ENCODE measurements at places on chromosomes 5 and 9.
A peak's percentile ranks its signal among the peaks of the same experiment; 100 is the strongest.

- DNase-seq = no peak
Measured at GRCh38 chr9:71928376-71928775, 16.9 kb downstream of the C9orf85 start.

DNA sequence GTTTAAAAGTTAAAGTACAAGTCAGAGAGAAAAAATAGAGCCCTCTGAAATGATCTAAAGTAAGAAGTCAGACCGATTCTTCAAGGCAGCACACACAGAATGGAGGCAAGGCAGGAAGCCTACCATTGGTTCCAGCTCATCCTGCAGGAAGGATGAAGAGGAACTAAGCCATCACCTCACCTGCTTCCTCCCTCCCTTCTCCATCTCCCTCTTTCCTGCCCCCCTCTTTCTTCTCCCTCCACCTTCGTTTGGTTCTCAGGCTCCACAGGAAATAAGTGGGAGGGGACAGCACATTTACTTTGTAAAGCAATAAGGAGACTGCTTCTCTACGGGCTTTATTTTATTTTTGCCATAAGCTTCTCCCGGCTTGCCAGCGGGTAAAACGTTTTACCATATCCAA, 213.4 kb downstream of the TRIM32 start:
- DNase-seq = no peak

- no peak for DNase-seq
Measured at GRCh38 chr9:136803551-136804508, 3.9 kb upstream of the RABL6 start.

DNA sequence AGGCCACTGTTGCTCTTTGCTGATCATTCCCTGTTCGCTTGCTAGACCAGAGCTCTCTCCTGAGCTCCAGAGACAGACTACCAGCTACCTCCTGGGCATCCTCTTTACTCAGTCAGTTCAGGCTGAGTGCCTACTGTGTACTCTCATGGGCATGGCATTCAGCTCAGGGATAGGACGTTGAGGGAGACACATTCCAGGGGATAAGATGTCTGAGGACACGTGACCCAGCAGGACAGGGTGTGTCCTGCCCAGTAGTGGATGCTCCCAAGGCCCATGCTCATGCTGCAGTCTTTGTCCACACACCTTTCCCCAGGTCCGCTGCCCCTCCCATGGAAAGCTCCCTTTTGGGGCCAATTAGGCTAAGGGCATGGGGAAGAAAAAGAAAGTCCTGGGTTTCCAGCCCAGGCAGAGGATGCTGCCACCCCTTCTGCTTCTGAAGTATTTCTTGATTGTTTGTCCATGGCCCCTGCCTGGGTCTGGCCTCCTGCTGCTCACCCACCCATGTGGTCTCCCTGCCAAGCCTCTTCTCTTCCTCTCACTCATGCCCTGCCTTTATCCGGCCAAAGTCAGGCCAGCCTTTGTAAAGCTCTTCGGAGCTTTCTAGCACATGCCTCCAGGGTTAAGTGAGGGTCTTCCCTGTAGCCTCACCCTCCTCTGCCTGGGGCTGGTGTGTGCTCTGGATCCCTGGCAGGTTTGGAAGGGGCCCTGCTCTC, 60.5 kb upstream of the PITX1 start:
- no peak for DNase-seq

DNA sequence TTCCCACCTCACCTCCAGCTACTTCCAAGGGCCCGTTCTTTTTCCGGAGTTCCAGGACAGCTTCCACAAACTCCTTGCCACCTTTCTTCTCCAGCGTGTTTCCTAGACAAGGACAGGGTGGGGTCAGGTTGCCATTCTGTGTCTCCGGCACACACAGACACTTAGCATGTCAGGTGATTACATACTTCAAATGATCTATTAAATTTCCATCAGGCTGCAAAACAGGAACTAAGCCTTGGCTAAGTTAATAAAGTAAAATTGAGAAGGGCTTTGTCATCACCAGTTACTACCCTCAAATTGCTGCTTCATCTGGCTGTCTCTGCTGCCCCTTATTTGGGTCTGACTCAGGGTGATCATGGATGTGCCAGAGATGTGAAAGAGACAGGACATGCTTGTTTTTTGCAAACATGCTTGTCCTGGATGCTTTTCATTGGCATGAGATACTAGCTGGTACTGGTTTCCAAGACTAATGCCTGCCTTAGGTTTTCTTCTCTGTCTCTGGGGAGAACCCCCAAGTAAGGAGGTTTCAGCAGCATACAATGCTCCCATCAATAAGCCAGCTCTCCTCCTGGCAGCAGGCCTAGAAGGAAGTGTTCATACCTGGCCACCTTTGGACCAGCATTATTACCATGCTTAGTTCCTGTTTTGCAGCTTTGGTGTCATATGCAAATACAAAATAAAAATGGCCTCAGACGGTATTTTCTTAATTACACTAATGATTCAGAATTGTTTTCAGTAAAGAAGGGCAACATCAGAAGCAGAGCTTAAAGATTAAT, 52.9 kb downstream of the MACROH2A1 start:
- no peak for DNase-seq

DNA sequence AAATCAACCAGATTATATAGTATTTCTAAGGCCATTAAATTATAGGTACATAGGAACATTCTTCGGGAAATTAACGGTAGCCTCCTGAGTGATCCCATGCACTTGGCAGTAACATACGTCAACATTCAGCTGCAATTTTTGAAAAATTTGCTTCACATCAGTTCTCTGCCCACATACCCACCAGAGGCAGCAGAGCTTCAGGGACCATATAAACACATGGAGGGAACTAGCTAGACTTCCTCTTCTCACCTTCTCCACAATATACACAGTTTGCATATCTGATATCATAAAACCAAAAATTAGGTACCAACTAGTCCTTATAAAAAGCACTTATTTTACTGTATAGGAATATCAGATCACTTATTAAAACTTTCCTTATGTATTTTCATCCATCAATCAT, 4.8 kb downstream of the PSIP1 start:
- DNase-seq = no peak

DNA sequence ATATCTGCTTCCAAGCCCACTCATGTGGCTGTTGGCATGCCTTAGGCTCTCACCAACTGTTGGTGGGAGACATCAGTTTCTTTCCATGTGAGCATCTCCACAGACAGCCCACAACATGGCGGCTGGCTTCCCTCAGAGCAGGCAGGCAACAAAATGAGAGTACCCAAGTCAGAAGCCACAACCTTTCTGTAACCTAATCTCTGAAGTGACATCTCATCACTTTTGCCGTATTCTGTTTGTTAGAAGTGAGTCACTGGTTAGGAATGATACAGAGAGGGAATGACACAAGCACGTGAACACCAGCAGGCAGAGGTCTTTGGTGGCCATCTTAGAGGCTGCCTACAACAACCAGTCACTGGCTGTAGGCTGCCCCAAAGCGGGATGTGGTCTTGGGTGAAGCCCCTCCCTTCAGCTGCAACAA, 88.6 kb upstream of the RASGRF2 start:
- peak; percentile 14 for DNase-seq

- no peak for DNase-seq
Measured at GRCh38 chr9:134605351-134605965, 36.1 kb upstream of the COL5A1 start.

GRCh38 chr5:52392321-52392720, 395.4 kb upstream of the ITGA1 start:
- DNase-seq = no peak

DNA sequence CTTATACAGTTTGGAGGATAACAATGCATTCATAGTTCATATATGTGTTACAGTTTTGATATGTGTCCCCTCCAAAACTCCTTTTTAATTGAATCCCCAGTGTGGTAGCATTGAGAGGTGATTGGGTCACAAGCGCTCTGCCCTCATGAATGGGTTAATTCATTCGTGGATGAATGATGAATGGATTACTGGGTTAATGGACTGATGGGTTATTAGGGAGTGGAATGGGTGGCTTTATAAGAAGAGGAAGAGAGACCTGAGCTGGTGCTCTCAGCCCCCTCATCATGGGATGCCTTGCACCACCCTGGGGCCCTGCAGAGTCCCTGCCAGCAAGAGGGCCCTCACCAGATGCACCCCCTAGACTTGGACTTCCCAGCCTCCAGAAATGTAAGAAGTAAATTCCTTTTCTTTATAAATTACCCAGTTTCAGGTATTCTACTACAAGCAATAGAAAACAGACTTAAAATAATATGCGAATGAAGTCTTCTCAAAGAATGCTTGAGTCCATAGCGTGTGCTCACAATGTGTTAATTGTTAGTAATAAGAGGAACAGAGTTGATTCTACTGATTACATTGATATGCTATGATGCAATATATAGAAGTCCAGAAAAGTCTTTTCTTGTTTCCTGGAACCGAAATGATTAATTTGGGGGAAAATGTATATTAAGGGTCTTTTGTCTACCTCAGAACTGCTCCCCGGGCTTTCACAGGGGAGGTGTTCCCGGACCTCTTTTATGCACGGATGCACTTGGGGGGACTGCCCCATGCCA, 190.2 kb downstream of the ERCC6L2 start:
- no peak for DNase-seq

DNA sequence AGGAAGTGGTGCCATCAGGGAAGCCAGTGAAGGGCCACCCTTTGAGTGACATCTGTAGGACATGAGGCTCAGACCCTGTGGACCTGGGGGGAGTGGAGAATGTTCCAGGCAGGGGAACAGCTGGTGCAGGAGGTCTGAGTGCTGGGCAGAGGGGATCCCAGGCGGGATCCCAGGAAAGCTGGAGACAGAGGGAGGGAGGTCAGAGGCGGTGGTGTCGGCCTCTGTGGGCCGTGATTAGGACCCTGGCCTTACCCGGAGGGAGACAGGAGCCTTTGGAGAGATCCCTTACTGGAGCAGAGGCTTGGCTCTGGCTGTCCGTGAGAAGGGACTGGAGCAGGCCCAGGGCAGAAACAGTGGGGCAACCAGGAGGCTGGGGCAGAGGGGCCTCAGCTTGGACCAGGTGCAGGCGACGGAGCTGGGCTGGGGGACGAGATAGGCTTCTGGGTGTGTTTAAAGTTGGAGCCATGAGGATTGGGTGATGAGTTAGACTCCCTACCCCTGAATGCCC, 12.1 kb upstream of the GRHPR start:
- no peak for DNase-seq

DNA sequence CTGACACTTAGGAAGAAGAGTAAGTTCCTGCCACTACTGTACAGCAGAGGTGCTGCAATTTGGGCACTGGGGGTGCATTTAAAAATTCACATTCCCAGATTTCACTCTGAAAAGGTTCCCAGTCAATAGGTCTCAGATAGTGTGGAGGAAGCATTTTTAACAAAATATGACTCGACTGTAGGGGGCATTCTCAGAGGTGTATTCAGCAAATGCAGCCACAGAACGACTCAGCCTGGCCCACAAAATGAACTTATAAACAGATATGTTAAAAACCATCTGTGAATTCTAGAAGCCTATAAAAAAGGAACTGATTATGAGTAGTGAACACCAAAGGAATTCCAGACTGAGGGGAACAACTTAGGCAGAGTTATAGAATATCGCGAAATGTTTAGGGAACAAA, 31.1 kb downstream of the MLLT3 start:
- DNase-seq = no peak

DNA sequence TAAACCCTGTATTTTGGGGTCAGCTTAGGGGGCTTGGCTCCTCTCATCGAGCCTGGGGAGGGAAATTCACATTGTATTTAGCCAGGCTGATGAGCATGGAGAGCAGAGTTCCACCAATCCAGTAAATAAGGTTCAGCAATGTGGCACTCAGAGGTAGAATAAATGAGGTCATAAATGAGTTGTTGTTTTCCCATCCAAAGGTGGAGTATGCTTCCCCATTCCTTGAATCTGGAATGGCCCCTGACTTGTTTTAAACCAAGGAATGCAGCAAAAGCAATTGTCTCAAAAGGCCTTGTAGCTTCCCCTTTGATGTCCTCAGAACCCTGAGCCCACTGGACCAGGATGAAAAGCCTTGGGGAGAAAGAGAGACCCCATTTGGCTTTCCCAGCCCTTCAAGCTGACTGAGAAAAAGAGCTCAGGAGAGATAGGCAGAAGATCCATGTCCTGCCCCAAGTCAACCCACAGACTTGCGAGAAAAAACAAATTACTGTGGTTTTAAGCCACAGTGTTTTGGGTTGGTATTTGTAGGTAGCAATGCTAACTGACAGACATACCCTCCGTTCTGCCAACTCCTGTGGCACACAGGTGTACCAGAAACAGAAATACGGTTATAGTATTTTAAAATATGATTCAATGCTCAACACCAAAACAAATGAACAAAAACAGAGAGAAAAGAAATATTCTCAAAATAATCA, 566.0 kb upstream of the DMAC1 start:
- no peak for DNase-seq

- no peak for DNase-seq
Measured at GRCh38 chr5:89948977-89949376, 460.6 kb downstream of the CETN3 start.
